CD4-positive, alpha-beta memory T cell (primary cell): ENCODE measurements at places on chromosomes 2 and 18.
A peak's percentile ranks its signal among the peaks of the same experiment; 100 is the strongest.

- no peak overlapping the region for H3K4me3 ChIP-seq
- no peaks in the 10 kb centered on the region for H3K27me3 ChIP-seq
- H3K36me3 ChIP-seq, result no peaks in the 10 kb centered on the region
Measured at GRCh38 chr2:120245520-120246332, 6.9 kb upstream of the RALB start.

GRCh38 chr2:58127111-58127510, 80.5 kb downstream of the VRK2 start:
- no peaks in the 10 kb centered on the region for H3K27me3 ChIP-seq
- DNase-seq, result no peak
- H3K4me3 ChIP-seq, result no peak overlapping the region
- H3K36me3 ChIP-seq, result no peaks in the 10 kb centered on the region

GRCh38 chr2:220684099-220684498, 888.0 kb downstream of the EPHA4 start:
- DNase-seq, result no peak
- H3K27ac ChIP-seq, result no peak overlapping the region
- no peaks in the 10 kb centered on the region for H3K4me1 ChIP-seq
- H3K4me3 ChIP-seq, result no peak overlapping the region

DNA sequence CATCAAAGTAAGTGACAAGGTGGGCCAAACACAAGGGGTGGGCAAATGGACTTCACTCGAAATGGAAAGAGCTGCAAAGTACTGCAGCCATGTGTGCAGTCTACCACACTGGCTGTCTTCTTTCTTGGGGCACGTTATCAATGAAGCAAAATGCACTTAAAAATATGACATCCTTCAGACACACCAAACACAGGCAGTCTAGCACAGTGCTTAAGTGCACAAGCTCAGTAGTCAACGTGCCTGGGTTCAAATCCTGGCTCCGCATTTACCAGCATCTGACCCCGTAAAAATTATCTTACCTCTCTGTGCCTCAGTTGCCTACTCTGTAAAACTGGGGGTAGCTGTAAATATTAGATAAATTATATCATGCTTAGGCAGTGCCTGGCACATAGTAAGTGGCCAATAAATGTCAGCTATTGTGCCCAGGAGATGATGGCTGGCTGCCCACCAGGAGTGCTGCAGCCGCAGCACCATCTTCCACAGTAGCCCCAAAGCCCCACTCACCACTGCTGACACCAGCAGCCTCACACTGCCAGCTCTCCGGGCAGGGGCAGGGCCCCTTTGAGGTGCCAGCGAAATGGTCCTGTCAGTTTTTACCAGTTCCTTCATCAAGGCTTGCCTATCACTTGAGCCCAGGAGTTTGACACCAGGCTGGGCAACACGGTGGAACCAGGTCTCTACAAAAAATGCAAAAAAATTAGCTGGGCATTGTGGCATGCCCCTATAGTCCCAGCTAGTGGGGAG, 121.8 kb upstream of the SLC1A4 start:
- no peak for DNase-seq
- no peaks in the 10 kb centered on the region for H3K36me3 ChIP-seq
- no peak overlapping the region for H3K4me3 ChIP-seq
- no peaks in the 10 kb centered on the region for H3K27me3 ChIP-seq
- peaks cover 10% of the 10 kb centered on the region for H3K4me1 ChIP-seq
- no peak overlapping the region for H3K27ac ChIP-seq

DNA sequence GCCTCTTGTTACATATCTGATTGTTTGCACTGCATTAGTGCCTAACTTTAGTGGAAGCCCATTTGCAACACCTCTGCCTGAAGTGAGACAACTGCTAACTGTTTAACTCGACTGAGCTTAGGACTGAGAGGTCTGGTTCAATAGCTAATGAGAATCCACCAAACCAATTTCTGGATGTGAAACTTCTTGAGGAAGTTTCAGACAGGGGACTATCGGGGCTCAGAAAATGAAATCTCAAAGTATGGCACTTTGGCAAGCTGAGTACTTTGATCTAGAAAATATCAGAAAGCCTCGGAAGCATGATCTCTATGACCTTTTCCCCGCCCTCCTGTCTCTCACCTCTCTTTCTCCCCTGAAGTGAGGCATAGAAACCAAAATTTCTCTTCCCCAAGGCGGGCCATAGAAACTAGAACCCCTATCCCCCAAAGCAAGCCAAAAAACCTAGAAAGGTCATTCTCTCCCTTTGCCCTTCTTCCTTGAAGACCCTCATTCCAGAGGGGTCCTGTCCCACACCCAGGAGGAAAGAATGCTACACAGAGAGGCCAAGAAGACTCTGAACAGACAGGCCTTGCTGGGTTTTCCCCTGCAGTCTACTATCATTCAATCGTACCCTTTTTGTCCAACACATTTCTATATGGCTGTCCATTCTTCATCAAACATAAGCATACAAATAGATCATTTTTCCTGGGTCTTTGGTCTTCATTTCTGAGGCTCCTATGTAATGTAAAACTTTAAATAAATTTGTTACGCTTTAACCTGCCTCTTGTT, 69.6 kb upstream of the CREB1 start:
- no peak overlapping the region for H3K27ac ChIP-seq
- DNase-seq, result no peak
- H3K4me3 ChIP-seq, result no peak overlapping the region

DNA sequence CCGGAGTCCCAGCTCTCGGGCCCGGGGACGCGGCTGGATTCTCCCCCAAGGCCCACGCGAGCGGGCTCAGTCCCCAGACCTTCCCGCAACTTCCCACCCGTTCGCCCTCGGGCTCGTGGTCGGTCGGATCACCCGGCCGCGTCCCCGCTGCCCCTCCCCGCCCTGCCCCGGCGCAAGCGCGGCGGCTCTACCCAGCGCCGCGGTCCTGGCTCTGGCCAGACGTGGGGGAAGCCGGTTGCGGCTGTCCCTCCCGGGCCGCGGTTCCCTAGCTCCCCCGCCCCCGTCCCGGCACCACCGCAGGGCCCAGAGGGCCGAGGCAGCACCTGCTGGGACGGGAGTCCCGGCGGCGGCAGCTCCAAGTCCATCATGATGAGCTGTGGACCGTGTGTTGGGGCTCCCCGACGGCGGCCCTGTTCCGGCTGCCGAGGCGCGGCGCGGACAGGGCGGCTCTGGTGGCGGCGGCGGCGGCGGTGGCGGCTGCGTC, 276 bp downstream of the NFE2L2 start:
- H3K4me3 ChIP-seq, result peak overlapping the region; percentile 57
- peaks cover 53% of the 10 kb centered on the region for H3K4me1 ChIP-seq
- peak overlapping the region; percentile 100 for H3K27ac ChIP-seq
- H3K36me3 ChIP-seq, result no peaks in the 10 kb centered on the region
- no peak for DNase-seq
- no peaks in the 10 kb centered on the region for H3K27me3 ChIP-seq

DNA sequence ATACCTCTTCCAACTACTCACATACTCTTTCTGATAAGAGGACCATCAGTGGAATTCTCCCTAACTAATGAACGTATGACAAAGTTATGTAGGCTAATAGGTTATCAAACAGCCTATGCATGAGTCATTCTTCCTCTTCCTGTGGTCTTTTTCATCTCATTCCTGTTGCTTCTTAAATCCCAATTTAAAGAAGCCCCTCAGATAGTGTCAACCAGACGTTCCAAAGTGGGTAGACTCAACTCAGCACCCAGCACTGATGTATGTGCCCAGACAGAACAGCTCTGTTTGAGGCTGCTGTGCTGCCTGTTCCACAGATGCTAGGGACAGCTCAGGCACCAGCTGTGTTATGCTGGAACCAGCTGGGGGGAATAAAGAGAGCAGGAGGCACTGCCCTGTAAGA, 52.6 kb downstream of the CXCR4 start:
- no peak for DNase-seq
- peaks cover 39% of the 10 kb centered on the region for H3K4me1 ChIP-seq
- H3K36me3 ChIP-seq, result no peaks in the 10 kb centered on the region
- no peak overlapping the region for H3K27ac ChIP-seq
- H3K27me3 ChIP-seq, result no peaks in the 10 kb centered on the region
- no peak overlapping the region for H3K4me3 ChIP-seq

DNA sequence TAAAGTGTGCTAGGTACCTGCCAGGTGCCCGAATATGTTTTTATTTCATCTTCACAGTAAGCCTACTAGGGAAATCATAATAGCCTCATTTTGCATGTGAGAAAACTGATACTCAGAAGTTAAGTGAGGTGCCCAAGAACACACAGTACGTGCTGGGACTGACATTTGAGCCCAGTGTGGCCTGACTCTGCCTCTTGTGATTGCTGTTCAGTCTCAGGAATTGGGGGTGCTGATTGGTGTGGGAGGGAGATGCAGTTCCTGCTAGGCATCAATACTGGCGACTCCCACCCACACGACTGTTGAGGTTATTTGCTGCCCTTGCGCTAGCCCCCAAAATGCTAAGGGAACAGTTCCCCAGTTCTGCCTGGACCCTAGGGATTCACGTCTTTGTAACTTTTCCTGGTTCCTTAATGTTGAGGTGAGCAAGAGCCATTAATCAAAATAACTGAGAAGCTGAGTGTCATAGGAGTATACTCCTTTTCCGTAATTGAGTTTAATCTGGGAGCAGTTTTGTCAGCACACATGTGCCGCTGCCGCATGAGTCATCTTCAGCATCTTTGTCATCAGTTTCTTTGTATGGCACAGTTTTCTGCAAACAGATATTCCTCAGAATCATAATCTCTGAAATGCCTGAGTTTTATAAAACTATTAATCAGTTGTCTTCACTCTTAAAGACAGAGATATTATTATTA, 120.7 kb downstream of the NCK2 start:
- H3K4me1 ChIP-seq, result peaks cover 97% of the 10 kb centered on the region
- H3K36me3 ChIP-seq, result peaks cover 4% of the 10 kb centered on the region
- H3K4me3 ChIP-seq, result no peak overlapping the region
- peak overlapping the region; percentile 52 for H3K27ac ChIP-seq

DNA sequence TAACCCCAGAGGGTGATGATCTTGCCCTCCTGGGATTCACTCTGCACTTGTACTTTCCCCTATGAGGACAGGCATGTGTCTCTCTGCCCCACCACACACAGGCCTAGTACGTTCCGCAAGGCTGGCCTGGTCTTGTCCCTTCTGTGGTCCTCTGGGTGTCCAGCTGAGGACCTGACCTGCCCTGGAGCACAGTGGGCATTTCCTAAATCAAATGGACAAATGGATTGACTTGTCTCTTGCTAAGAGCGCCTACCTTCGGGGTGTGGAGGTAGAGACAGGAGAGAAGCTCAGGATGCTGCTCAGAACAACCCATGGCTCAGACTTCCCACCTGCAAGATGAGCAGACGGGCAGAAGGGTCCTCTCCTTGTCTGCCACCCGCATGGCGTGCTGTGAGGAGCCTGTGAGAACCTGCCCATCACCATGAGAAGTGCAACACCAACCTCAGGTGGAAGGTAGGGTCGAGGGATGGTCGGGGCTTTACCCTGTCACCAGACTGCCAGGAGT, 133.6 kb downstream of the MYCN start:
- no peak for DNase-seq
- H3K27me3 ChIP-seq, result no peaks in the 10 kb centered on the region
- no peak overlapping the region for H3K4me3 ChIP-seq
- no peak overlapping the region for H3K27ac ChIP-seq
- no peaks in the 10 kb centered on the region for H3K4me1 ChIP-seq

DNA sequence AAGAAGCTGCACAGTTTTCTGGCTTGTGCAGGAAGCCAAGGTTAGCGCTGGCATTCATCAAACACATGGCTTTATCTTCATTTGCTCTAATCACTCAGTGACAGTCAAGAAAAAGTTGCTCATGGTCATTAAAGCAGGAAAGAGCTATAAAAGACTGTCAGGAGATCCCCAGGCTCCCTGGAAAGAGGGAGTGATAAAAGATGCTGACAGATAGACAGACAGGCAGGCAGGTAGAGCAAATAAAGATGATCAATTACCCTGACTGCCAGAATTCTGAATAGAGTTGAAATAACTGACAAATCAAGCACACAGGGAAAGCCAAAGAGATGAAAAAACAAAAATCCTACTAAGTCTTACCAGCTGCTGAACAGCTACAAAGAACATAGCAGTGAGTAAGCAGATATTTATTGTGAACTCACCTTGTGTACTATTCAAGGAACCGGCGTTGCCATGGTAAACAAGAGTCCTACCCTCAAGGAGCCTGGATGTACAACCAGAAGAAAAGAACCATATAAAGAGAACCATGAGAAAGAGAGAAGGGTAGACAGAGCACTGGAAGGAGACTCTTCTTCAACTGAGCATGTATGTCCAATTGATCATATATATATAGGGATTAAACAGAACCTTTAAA, 68.0 kb downstream of the RNF152 start:
- no peak for DNase-seq
- no peak overlapping the region for H3K4me3 ChIP-seq
- no peaks in the 10 kb centered on the region for H3K27me3 ChIP-seq
- no peaks in the 10 kb centered on the region for H3K36me3 ChIP-seq
- no peaks in the 10 kb centered on the region for H3K4me1 ChIP-seq

GRCh38 chr18:73653251-73653650, 494.4 kb downstream of the FBXO15 start:
- H3K4me1 ChIP-seq, result no peaks in the 10 kb centered on the region
- no peaks in the 10 kb centered on the region for H3K36me3 ChIP-seq
- DNase-seq, result no peak
- no peak overlapping the region for H3K27ac ChIP-seq

DNA sequence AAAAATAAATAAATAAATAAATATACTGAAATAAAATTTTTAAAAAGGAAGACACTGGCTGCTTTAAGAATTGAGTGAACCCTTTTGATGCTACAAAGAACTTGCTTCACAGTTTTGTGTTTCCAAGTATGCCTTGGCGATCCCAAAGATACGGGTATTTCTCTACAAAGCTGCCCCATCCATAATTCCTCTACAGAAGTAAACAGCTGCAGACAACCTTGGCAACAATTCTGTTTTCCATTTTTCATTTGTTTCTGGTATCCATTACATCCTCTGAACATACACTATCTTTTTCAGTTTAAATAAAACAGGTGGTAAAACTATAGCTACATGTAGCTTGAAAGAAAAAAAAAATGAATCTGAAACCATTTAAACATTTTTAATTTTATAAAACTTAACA, 552.8 kb upstream of the KLHL29 start:
- H3K4me3 ChIP-seq, result no peak overlapping the region
- no peaks in the 10 kb centered on the region for H3K27me3 ChIP-seq
- no peak for DNase-seq
- no peak overlapping the region for H3K27ac ChIP-seq
- H3K36me3 ChIP-seq, result no peaks in the 10 kb centered on the region

DNA sequence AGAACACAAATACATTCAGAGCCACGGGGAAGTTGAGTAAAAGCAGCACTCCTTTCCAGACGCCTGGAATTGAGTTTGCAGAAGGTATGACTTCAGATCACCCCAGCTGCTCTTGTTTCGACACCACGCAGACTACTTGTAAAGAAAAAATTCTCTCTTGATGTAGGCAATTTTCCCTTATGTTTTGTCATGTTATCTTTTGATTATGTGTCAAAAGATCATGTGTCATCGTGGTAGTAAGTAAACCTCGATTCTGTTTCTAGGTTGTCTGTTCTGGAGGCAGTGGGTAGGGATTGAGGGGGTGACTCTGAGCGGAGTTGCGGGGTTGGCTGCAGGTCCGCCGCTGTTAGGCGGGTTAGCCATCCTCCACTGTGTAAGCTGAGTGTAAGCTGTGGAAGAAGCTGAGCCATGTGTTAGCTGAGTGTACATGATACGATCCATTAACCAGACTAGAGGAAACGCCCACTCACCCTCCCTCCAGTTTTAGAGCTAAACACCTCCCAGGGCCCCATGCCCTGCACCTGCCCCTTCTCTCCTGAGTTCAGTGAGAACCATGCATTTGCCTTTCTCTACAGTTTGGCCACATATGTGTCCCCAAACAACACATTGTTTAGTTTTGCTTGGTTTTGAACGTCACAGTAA, 181.8 kb downstream of the SNTG2 start:
- H3K27me3 ChIP-seq, result no peaks in the 10 kb centered on the region
- no peaks in the 10 kb centered on the region for H3K4me1 ChIP-seq
- no peak overlapping the region for H3K27ac ChIP-seq
- no peaks in the 10 kb centered on the region for H3K36me3 ChIP-seq
